HFFc6 (cell line): ENCODE measurements at places on chromosomes 2 and 18. TPM values are rescaled to one million over a fixed set of nuclear protein-coding genes. Genes with fewer than 3 reads are reported as not detected.
A peak's percentile ranks its signal among the peaks of the same experiment; 100 is the strongest.

- H3K36me3 ChIP-seq, result no peaks in the 10 kb centered on the region
- H3K4me3 ChIP-seq, result no peak overlapping the region
- no peak for DNase-seq
Measured at GRCh38 chr18:51513517-51513916, 316.0 kb upstream of the MEX3C start.

DNA sequence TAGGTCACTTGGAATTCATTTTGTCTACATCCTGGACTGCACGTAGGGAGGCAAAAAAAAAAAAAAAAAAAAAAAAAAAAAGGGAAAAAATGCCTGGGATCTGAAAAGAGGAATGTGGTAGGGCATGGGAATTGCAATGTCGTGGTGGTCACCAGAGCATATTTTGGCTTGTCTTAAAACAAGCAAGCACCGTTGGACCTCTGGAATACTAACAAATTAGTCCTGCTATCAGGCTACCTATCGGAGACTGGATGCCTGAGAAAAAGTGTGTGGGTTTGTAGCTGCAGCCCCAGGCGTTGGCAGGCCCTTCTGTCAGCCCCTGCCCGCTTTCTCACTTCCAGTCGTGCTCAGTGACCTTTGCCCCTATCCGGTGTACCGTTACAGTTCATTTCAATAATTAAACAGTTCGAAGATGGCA is 588.5 kb upstream of the ZEB2 start:
- H3K4me1 ChIP-seq, result peaks cover 30% of the 10 kb centered on the region
- H3K27ac ChIP-seq, result no peak overlapping the region
- no peaks in the 10 kb centered on the region for H3K27me3 ChIP-seq
- DNase-seq, result no peak

IL1RL2 gene
- not detected in 3 replicates for total RNA-seq

DNA sequence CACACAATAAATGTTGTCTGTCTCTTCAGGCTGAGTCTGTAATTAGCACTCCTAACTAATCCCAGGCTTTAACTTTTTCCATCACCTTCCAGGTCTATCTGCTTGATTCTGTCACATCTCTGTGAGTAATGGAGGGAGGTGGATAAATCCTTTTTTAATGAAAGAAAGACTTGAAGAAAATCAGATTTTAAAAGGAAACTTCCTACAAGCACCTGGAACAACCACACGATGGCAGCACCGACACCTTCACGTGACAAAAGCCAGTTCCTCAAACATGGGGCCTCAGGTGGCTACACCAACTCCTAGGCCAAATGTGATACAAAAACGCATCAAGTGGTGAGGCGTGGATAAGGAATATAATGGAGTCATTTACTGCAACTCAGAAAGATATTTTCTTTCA is 41.8 kb downstream of the TGFBRAP1 start:
- H3K4me3 ChIP-seq, result no peak overlapping the region
- H3K27ac ChIP-seq, result no peak overlapping the region
- peak; percentile 15 for DNase-seq
- peaks cover 10% of the 10 kb centered on the region for H3K36me3 ChIP-seq

NAPG gene
- total RNA-seq, result 39.7 to 41.0 TPM (median 40.2 TPM) in 3 replicates

DNA sequence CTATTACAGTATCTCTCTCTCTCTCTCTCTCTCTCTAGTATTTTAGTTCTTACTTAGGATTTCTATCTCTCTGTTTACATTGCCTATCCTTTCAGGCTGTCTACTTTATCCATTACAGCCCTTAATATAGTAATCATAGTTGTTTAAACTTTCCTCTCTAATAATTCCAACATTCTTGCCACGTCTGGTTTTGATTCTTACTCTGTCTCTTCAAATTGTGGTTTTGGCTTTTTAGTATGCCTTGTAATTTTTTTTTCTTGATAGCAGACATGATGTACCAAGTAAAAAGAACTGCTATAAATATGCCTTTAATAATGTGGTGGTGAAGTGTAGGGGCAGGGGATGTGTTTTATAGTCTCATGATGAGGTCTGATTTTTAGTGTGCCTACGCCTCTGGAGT is 1809.5 kb upstream of the CELF4 start:
- H3K36me3 ChIP-seq, result no peaks in the 10 kb centered on the region
- H3K4me3 ChIP-seq, result no peak overlapping the region
- no peak for DNase-seq

GRCh38 chr2:230798769-230799399 is 65.9 kb upstream of the ITM2C start:
- H3K4me1 ChIP-seq, result peaks cover 11% of the 10 kb centered on the region; the same call in 1 of the 2 replicates
- no peak overlapping the region for H3K4me3 ChIP-seq
- peak; percentile 56 for DNase-seq
- peaks cover 41% of the 10 kb centered on the region for H3K36me3 ChIP-seq

DNA sequence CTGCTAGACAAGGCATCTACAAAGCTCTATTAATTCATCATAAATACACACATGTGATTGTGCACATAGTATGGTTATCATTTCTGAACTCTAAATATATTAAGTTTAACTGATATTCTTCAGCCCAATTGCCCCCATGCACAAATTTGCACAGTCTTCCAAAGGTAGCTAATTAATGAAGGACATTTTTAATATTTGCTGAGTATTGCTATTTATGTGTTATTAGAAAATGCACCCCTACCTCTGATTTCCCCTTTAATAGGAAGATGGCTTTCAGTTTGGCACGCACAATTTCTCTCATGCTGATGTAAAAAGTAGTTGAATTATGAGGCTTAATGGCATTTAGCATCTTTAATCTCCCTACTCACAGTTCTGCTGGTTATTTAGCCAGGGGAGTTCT is 242.1 kb downstream of the DCC start:
- H3K36me3 ChIP-seq, result no peaks in the 10 kb centered on the region; the same call in 1 of the 2 replicates
- H3K4me1 ChIP-seq, result no peaks in the 10 kb centered on the region
- no peak overlapping the region for H3K27ac ChIP-seq
- DNase-seq, result no peak
- H3K27me3 ChIP-seq, result no peaks in the 10 kb centered on the region

DNA sequence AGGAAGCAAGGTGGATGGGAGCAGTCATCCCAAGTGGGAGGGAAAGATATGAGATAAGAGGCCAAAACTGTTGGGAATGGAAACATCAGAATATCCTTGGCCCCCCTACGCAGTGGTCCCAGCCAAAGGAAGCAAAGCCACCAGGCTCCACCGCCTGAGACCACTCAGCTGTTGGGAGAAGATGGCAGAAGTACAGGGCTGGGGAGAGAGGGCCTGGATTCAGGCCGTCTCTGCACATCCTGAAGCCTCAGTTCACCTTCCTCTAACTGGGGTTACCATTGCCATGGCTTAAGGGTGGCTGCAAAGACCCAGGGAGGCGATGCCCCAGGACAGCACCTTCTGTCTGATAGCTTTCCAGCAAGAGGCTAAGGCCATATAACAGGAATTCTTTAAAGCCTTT is 193.8 kb downstream of the MGAT5 start:
- no peak overlapping the region for H3K27ac ChIP-seq
- no peak for DNase-seq
- peaks cover 8% of the 10 kb centered on the region for H3K27me3 ChIP-seq
- no peak overlapping the region for H3K4me3 ChIP-seq

PLCD4 gene
- total RNA-seq, result 0.39 to 1.4 TPM (median 1.3 TPM) in 3 replicates

EGR4 gene
- total RNA-seq, result not detected in 3 replicates

GRCh38 chr2:28654663-28655320 is 96.8 kb upstream of the PPP1CB start:
- H3K4me1 ChIP-seq, result peaks cover 48% of the 10 kb centered on the region
- DNase-seq, result no peak
- no peak overlapping the region for H3K4me3 ChIP-seq
- H3K27ac ChIP-seq, result no peak overlapping the region
- H3K27me3 ChIP-seq, result no peaks in the 10 kb centered on the region
- no peaks in the 10 kb centered on the region for H3K36me3 ChIP-seq

GRCh38 chr2:9974343-9974742 is 22.9 kb downstream of the GRHL1 start:
- no peak overlapping the region for H3K27ac ChIP-seq
- DNase-seq, result no peak
- no peaks in the 10 kb centered on the region for H3K36me3 ChIP-seq
- peaks cover 71% of the 10 kb centered on the region for H3K4me1 ChIP-seq
- H3K27me3 ChIP-seq, result no peaks in the 10 kb centered on the region; the same call in 1 of the 2 replicates
- H3K4me3 ChIP-seq, result no peak overlapping the region

SRD5A2 gene
- total RNA-seq, result not detected in 2 replicates

GRCh38 chr2:101152272-101153076 is 1.3 kb upstream of the TBC1D8 start:
- no peak overlapping the region; the same call in 1 of the 2 replicates for H3K27ac ChIP-seq
- peaks cover 19% of the 10 kb centered on the region for H3K4me1 ChIP-seq
- no peaks in the 10 kb centered on the region for H3K36me3 ChIP-seq
- peaks cover 12% of the 10 kb centered on the region for H3K27me3 ChIP-seq
- DNase-seq, result peak; percentile 10
- peak overlapping the region; percentile 84 for H3K4me3 ChIP-seq

GRCh38 chr2:6206882-6207281 is 514.7 kb downstream of the SOX11 start:
- H3K36me3 ChIP-seq, result peaks cover 11% of the 10 kb centered on the region; the same call in 1 of the 2 replicates
- no peak overlapping the region for H3K4me3 ChIP-seq
- DNase-seq, result no peak
- no peaks in the 10 kb centered on the region; the same call in 1 of the 2 replicates for H3K27me3 ChIP-seq
- H3K27ac ChIP-seq, result no peak overlapping the region

DNA sequence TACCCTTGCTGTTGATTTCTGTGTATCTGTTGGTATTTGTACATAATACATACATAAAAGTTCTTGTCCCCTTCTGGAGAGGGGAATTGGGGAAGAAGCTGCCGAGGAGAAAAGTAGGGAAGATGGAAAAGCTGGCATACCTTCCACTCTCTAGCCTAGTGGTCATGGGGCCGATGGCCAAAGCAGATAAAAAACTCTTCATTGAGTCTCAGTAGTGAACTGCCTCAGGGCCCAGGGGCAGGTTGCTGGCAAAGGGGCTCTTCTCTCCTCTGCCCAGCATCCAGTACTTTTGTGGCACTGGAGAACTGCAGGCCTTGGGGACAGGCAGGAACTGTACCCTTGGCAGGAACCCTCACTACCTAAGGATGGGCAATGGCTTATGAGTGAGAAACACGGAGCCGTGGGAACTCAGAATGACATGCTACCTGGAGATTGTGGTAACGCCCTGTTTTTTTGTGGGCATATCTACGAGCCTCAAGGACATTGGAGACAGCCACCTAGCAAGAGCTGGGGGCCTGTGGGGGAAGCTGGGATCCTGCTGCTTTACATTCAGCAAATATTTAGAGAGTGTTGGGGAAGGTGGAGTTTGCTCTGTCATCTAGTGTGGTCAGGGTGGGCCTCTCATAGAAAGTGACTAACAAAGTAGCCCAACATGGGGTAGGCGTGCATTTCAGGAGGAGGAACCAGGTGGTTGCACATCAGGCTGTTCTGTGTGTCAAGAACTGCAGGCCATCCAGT is 22.6 kb upstream of the ITGB6 start:
- no peaks in the 10 kb centered on the region for H3K36me3 ChIP-seq
- H3K27ac ChIP-seq, result peak overlapping the region; percentile 96
- no peak for DNase-seq
- H3K27me3 ChIP-seq, result peaks cover 1% of the 10 kb centered on the region; the same call in 1 of the 2 replicates
- H3K4me1 ChIP-seq, result peaks cover 85% of the 10 kb centered on the region
- H3K4me3 ChIP-seq, result peak overlapping the region; percentile 10; the same call in 1 of the 2 replicates

- peaks cover 46% of the 10 kb centered on the region for H3K4me1 ChIP-seq
- peaks cover 23% of the 10 kb centered on the region for H3K27me3 ChIP-seq
- peak; percentile 94 for DNase-seq
- peak overlapping the region; percentile 78 for H3K4me3 ChIP-seq
Measured at GRCh38 chr2:109125593-109126500, 3.2 kb upstream of the SH3RF3 start.

GRCh38 chr18:48543228-48543627 is 4.4 kb downstream of the CTIF start:
- H3K4me1 ChIP-seq, result peaks cover 74% of the 10 kb centered on the region
- peaks cover 10% of the 10 kb centered on the region for H3K27me3 ChIP-seq
- 0 out of 2 replicates have a peak overlapping the region, but pooled peaks have one; percentile 36 for H3K4me3 ChIP-seq
- peaks cover 11% of the 10 kb centered on the region for H3K36me3 ChIP-seq

DNA sequence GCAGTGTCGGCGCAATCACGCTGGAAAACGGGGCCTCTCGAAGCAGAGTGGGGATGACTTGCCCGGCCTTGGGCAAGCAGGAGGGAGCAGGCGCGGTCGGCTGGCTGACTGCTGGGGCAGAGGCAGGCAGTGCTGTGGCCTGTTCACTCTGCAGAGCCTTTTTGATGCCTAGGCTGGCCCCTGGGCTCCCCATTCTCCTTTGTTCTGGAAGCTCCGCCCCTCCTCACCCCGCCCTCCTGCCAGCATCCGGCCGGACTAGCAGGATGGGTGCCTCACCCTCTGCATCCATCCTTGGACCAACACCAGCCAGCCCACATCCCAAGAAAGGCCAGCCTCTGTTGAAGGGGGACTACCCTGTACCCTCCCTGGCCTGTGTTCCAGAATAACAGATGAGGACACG is at the start of gene ASPRV1:
ASPRV1 (minus strand) TSS at position 136 of the 400 bp plus-strand sequence. CDS start 195 bp downstream, outside the sequence.
- no peaks in the 10 kb centered on the region for H3K4me1 ChIP-seq
- no peak within 1 kb of the TSS for H3K4me3 ChIP-seq
- no peaks in the 10 kb centered on the region for H3K36me3 ChIP-seq
- peaks cover 33% of the 10 kb centered on the region for H3K27me3 ChIP-seq
- no peak for DNase-seq

DNA sequence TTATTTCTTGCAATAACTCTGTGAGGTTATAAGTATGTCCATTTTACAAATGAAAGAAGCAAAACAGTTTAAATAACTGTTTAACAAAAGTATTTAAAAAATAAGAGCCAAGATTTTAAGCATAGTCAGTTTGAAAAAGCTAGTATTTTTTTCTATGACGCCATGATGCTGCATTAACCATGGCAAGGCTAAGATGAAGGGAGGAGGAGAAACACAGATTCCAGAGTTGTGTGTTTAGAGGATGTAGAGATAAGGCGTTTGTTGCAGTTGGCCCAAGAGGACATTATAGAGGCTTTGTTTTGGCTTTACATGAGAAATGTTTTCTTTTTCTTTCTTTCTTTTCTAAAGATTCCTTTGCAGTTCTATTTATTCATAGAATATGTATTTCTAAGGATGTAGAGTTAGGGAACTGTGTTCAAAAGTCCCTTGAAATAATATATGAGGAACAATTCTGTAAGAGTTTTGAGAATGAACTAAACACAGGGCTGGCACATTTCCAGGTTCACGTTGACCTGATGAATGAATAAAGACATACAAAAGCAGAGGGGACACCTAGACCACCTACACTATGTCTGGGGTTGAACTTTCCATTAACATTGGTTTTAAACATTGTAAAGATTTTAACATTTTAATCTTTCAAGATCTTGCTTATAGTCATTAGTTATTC is 244.2 kb downstream of the KCNS3 start:
- peaks cover 4% of the 10 kb centered on the region; the same call in 1 of the 2 replicates for H3K27me3 ChIP-seq
- H3K27ac ChIP-seq, result no peak overlapping the region
- H3K36me3 ChIP-seq, result no peaks in the 10 kb centered on the region
- H3K4me3 ChIP-seq, result no peak overlapping the region
- H3K4me1 ChIP-seq, result peaks cover 10% of the 10 kb centered on the region; the same call in 1 of the 2 replicates

DNA sequence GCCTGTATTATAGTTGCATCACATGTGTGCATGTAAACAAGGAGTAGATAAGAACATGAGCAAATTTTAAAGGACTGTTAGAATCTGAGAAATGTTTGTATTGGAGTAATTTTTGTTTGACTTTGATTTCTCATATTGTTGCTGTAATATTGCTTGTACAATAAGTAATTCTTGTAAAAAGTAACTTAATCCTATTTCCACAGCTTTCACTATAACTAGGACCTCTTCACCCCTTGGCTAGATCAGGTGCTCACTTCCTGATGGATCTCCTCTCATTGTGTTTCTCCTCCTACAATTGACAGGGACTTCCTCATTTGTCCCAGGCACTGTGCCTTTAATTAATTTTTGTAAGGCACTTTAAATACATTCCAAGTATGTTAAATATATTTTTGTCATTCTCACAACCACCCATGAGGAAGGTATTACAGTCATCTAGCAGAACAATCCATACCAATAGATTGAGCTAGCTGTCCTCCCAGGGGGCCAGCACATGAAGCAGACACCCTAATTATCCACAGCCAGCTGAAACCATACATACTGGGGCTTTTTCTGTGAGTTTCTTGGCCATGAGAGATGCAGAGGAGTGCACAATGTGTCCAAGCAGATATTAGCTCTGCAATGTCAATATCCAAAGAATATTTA is 359.5 kb upstream of the ACVR2A start:
- no peak overlapping the region for H3K27ac ChIP-seq
- H3K36me3 ChIP-seq, result no peaks in the 10 kb centered on the region
- H3K27me3 ChIP-seq, result no peaks in the 10 kb centered on the region

ARPC2 gene
- 471 to 525 TPM (median 490 TPM) in 3 replicates for total RNA-seq
